ENCODE measurements at places on chromosomes 2 and 18. TPM values are rescaled to one million over a fixed set of nuclear protein-coding genes. Genes with fewer than 3 reads are reported as not detected.

The CRYGC gene
- not detected for polyA plus RNA-seq

GRCh38 chr2:8525582-8526402 lies 156.1 kb upstream of the ID2 start:
- DNase-seq: no peak

The GAREM2 gene
- 2.8 TPM for polyA plus RNA-seq

DNA sequence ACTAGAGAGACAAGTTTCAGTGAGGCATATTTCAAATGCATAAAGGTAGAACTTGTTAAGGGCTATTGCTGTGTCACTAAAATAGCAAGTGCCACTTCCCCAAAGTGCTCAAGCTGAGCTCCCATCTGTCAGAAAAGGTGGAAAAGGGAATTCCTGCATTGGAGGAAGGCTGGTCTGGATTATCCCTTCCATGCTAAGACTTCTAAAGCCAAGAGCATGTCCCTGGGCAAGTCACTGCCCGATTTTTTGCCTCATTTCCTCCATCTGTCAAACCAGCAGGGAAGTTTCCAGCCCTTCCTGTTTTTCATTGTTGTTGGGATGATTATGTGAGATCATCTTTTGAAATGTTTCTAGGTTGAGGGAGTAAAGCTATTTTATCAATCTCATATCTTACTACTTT lies 175.5 kb downstream of the SETBP1 start:
- no peak for DNase-seq

DNA sequence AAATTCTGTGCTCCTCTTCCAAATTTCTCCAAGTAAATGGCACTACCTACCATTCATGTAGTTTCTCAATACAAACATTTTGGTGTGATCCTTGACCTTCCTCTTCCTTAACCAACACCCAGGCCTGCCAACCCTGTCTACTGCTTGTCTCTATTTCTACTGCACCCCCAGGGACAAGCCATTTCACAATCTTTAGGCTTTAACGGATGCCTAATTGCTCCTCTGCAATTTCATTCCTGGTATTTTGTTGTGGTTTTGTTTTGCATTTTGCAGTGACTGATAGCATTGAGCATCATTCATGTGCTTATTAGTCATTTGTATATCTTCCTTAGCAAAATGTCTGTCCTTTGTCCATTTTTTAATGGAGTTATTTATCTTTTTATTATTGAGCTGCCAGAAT lies 10.0 kb downstream of the FAP start:
- no peak for DNase-seq

The SAG gene
- not detected for polyA plus RNA-seq

The SLC38A11 gene
- polyA plus RNA-seq: 0.52 TPM

GRCh38 chr2:161796192-161796591 lies 172.0 kb downstream of the SLC4A10 start:
- DNase-seq: no peak

- no peak for DNase-seq
These were observed 141.6 kb upstream of the GLI2 start for GRCh38 chr2:120593921-120594686.

DNA sequence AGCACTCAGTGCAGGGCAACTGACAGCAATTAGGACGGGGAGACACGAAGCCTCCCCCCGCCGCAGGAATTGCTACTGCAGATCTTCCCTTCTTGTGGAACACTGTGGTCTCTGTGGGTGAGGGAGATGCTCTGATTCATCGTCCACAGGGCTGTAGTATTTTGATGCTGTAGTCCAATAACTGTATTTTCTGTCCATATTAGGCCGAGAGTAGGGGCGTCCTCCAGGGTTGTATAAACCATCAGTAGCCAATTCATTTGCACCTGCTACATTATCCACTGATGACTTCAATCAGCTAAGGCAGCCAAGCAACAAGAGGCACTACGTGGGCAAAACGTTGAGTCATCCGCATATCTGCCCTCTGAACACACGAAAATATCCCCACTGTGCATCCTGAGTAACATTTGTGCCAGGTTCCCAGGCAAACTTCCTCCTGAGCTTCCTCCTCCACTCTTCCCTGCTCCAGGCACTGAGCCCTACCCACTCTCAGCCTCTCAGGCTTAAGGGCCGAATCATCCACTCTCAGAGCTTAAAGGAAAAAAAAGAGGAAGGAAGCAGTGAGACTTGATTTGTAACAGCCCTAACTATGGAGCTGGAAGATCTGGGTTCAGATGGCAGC lies 62.1 kb downstream of the LBH start:
- peak; percentile 98 for DNase-seq

DNA sequence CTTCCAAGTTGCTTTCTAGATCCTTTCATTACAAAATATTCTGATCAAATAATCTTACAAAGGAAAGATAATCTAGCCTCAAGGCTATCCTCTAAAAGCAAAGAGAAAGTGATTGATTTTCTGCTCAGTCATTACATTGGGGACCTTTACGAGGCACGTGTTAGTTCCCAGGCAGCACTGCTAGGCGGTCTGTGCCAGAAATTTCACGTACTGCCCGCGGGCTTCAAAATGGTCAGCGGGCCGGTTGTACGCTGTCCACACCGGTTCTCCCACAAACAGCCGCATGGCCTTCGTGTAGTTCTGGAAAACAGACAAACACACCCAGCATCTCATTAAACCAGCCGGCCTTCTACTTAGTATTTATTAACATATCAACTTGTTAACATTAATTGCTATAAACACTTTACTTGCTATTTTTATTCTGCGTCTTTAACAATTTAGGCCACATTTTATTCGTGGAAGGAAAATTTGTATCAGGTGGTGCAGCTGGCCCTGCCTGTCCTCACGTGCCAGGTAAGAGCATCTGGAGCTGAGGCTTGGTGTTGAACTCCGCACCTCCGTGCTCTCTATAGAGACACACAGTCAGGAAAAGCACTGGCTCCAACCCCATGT lies 20.4 kb downstream of the ADI1 start:
- no peak for DNase-seq

The REG3G gene
- not detected for polyA plus RNA-seq

The B4GALT6 gene
- 0.40 TPM for polyA plus RNA-seq

GRCh38 chr2:84865181-84865783 lies 15.6 kb downstream of the TRABD2A start:
- no peak for DNase-seq

DNA sequence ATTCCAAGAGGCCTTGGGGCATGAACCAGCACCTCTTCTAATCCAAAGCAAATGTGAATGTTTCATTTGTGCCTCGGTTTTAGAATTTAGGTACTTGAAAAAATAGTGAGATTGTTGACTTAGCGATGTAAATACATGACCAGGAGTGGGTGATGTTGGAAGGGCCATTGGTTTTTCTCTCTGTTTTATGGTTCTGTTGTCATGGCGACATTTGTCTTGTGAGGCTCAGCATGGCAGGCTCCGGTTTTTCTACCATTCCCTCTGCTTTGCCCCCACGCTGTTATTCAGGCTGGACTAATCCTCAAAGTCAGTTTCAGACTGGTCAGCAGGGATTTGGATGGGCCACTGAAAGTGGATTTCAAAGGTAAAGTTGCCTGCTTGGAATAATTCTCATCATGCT lies 255.4 kb downstream of the ALPK2 start:
- no peak for DNase-seq

The ATP6V1B1 gene
- 0.82 TPM for polyA plus RNA-seq

The PCARE gene
- polyA plus RNA-seq: not detected

The ARHGAP28 gene
- polyA plus RNA-seq: 38.2 TPM

Data from AG04450 (cell line).